NCI-H1048 (cell line): ENCODE measurements at places on chromosomes 6 and 20.

- no peak for DNase-seq
Observed at GRCh38 chr20:63635431-63636141, 8.7 kb upstream of the GMEB2 start.

GRCh38 chr6:33451606-33452005, 2.8 kb upstream of the ZBTB9 start:
- DNase-seq, result no peak

GRCh38 chr6:143253586-143253985, 192.9 kb downstream of the AIG1 start:
- no peak for DNase-seq

GRCh38 chr20:50471231-50471630, 39.0 kb upstream of the PTPN1 start:
- DNase-seq, result no peak

GRCh38 chr20:57985278-57985677, 243.2 kb downstream of the ANKRD60 start:
- DNase-seq, result no peak

DNA sequence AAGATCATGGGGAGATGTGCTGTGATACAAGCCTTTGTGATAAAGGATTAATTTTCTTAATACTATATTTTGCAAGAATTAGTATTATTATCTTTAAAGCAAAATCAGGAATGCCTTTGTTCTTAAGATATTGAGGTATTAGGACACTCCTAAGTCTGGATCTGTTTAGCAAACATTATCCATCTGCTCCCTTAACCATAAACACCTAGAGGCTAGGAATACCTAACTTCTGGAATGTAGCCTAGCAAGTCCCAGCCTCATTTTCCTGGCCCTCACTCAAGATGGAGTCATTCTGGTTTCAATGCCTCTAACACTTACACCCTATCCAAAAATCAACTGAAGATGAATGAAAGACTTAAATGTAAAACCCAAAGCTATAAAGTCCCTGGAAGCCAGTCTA, 106.3 kb upstream of the GJE1 start:
- DNase-seq, result no peak

DNA sequence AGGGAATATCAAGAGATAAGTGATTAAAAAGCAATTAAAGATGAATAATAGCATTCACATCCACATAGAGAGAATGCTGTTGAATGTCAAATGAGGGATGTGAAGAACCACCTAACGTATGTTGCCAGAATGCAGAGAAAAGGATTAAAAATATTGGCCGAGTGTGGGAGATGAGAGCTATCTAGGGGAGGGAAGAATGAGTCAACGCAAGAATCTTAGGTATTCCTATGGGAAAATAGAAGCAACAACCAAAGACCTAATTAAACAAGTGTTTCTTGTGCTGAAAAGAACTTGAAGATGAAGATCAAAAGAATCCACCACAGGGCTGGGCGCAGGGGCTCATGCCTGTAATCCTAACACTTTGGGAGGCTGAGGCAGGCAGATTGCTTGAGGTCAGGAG, 12.2 kb upstream of the RSPH3 start:
- DNase-seq, result no peak

DNA sequence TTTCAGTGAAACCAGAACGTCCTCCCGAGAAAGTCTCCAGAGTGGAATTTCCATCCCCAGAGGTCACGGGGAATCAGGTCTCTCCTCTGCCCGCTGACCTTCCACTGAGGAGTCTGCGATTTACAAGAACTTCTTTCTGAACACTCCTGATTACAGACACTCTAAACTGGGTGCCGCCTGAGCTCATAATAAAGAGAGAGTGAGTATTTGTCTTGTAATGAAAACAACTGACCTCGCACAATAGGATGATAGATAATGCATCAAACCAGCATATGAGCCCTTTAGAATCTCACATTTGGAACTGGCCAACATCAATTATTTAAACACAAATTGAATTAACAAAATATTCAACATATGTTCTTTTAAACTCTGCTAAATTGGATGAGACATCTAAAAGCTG, 47.5 kb downstream of the DLL1 start:
- no peak for DNase-seq

DNA sequence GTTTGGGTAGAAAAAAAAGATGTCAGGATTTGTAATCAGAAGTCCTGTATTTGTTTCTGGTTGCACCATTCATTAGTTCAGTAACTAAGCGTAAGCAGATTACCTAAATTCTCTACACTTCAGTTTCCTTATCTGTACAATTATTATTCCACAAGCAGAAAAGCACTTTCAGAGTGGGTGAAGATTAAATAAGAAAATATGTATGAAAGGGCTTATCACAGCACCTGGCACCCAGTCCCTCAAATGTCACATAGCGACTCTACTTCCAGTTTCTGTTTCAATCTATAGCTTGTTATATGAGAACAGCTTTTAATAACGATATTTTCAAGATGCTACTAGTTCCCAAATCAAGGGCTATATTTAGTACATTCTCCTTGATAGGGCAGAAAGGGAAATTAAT, 31.4 kb downstream of the RGS17 start:
- no peak for DNase-seq

DNA sequence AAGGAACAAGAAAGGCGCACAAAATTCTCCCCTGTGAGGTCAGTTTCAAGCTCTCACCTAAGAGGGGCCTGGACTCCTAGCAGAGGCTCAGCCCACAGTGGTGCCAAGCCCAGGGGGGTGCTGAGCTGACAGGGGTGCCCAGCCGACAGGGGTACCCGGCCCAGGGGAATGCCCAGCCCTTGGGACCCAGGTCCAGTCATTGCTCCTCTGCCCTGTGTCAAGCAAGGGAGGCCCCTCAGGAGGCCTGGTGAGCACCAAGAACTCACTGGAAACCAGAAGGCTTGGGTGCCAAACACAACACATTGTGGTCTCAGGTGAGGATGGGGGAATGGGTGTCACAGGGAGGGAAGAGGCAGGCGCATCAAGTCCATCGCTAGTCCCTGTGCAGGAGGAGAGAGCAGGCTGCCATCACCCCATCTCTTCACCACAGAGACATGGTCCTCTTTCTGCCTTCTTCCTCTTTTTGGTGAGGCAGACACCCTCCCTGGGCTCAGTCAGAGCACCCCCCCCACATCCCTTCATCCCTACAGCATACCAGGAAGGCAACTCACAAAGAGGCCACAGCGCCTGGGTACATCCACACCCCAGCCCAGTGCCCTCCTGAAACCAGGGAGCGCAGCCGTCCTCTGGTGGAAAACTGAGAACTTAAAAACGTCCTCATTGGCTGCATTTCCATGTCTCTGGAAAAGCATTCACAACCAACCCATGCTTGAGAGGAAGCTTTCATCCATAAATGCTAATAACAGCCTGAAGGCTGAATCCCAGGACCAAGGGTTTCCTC, 111.3 kb downstream of the BANF2 start:
- no peak for DNase-seq

- no peak for DNase-seq
Observed at GRCh38 chr6:2850538-2851113, 9.0 kb upstream of the SERPINB1 start.

GRCh38 chr6:15252195-15252594, 6.3 kb downstream of the JARID2 start:
- no peak for DNase-seq

DNA sequence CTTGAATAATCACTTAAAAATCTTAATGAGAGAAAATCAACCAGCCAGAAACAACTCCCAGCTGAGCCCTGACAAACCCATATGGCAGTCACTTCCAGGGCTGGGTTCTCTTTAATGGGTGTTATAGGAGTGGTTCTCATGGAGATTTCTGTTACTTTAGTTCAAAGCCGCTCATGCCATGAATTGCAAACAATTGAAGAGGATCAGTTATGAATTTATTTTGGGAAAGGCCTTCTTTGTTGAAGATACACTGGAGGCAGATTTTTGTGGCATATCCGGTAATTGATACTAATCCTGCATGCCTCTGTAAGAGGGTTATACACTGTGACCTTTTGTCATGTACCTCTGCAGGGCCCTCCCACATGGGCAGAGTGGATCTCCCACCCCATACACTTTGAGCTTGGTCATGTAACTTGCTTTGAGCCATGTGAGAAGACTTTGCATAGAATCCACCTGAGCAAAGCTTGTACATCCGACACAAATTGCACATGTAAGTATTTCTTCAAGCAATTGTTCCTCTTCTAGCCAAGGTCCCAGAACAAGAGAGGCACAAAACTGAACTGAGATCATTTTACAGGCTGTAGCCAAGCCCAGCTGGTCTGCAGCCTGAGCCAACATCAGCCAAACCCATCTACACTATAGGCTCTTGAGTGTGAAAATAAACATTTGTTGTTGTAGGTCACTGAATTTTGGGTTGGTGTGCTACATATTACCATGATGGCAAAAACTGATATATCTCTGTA, 492.3 kb downstream of the PREX1 start:
- DNase-seq, result no peak

DNA sequence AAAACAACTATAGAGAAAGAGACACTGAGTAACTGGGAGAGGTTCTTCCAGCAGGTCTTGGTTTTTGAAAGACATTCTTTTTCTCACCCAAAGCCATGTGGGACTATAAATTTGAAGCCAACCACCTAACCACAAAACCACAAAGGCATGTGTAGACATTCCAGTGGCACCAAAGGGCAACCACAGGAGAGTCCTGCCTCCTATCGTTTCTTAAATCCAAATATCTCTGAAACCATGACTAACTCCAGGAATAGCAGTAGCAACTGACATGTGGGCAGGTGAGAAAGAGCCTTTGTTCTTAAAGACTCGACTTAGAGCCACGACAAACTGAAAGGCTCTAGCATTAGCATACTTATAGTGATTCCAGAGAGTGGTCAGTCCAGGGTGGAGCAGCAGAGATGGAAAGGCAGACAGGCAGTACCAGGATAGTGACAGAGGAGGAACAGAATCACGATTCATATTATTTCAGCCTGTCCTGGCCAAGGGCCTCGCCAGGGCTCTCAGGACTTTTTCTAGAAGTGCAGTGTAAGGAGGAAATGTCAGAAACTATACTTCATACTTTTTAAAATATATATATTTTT, 9.4 kb upstream of the COL9A1 start:
- no peak for DNase-seq

- DNase-seq, result no peak
Observed at GRCh38 chr6:29510746-29511300, 23.1 kb upstream of the MAS1L start.

DNA sequence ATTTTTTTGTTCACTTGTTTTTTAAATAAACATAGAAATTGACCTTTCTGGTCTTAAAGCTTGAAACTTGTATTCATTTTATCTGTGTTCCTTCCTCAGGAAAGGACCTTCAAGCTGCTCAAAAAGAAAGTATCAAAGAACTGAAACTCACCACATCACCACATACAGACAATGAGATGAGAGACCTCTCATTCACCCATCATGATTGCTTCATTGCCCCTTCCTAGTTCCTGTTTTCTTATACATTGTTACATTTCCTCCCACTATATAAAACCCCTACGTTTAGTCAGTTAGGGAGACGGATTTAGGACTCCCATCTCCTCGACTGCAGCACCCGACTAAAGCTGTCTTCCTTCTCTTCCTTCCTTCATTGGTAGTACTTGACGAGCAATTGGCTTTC, 180.5 kb upstream of the OPRM1 start:
- no peak for DNase-seq

GRCh38 chr6:157528931-157529653, 148.1 kb downstream of the ZDHHC14 start:
- DNase-seq, result no peak

DNA sequence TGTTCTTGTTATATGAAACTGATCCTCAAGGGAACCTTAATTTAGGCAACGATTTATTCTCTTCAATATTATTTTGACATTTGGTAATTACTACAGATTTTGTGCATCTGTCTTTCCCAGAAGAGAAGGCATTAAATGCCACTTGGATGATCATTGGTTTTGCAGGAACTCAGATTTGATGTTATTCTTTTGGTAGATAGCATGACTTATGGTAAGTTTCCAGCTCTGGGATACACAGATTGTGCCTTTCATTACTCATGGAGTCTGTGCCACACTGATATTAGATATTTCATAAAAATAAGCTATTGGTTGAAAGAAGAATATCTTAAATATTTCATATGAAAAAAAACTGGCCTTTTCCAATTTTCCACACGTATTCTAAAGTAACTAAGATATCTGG, 120.1 kb downstream of the AIG1 start:
- no peak for DNase-seq

GRCh38 chr6:41840326-41840725, 52.8 kb downstream of the TOMM6 start:
- no peak for DNase-seq

- no peak for DNase-seq
Observed at GRCh38 chr6:1603708-1604107, 6.0 kb upstream of the FOXC1 start.

DNA sequence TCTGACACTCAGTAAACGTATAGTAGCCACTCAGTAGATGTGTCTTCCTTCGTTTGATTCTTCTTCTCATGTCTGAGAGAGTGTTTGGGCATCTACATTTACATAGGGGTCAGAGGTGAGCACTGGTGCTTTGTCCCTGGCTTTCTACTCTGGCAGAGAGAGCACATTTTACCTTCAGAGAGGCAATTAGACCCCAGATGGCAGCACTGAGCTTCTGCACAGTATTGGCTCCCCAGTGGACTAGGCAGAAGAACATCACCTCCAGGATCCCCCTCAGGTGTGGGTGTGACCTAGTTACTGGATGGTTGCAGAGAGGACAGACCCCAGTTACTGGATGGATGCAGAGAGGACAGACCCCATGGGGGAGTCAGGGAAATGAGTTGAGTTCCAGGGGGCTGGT, 327.2 kb downstream of the DHX35 start:
- no peak for DNase-seq

DNA sequence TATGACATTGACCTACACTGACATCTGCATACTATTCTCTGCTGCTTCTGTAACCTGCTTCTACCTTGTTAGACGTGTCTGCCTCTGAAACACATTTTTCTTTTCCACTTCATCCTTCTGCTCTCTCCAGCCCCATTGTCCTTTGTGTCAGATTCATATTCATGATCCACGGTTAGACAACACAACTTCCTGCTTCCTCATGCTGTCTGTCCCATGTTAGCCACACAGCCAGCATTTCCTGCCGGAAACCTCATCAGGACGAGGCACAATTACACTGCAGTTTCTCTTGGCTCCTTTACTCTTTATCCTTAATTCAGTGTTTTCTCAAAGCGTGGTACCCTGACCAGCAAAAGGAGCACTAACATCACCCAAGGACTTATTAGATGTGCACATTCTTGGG, 150.2 kb downstream of the TBC1D7 start:
- DNase-seq, result no peak

DNA sequence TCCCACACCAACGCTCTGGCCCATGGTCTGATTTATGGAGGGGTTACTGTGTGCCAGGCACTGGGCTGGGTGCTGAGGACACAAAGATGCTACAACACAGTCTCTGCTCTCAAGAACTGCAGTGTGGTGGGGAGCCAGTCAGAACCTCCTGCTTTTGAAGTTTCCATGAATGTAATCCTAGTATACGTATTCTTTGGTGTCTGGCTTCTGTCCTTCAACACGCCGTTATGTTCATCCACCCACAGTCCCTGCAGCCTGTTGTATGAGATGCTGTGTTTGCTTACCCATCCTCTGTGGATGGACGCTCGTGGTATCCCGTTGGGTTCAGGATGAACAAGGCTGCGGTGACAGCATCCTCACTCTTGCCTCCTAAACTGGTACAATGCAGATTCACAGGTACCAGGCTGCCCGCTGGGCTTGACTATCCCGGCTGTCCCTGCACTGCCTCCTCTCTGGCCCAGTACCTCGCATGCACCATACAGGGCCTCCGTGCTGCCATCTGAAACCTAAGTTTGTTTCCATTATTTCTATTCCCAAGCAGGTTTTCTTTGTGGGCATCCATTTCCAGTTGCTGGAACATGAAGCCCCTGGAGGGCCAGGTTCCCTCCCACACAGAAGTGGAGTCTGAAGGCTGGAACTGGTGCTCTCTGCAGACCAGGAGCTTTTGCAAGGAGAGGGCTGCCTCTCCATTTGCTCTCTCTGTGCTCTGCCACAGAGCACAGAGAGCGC, 364.5 kb downstream of the ZFAND3 start:
- no peak for DNase-seq

- DNase-seq, result no peak
Observed at GRCh38 chr20:11853359-11853758, 64.3 kb upstream of the BTBD3 start.
